T-helper 17 cell (primary cell): ENCODE measurements at places on chromosomes 3 and 15. TPM values are rescaled to one million over a fixed set of nuclear protein-coding genes. Genes with fewer than 3 reads are reported as not detected.

RNF7 gene
- total RNA-seq, result 68.2 TPM

CMTM8 gene
- 6.3 TPM for total RNA-seq

- DNase-seq, result no peak
These were observed 28.7 kb upstream of the ALPK3 start for GRCh38 chr15:84788500-84788899.

- DNase-seq, result no peak
These were observed 47.8 kb upstream of the ADGRG7 start for GRCh38 chr3:100561459-100562158.

- no peak for DNase-seq
These were observed 42.8 kb upstream of the IGF2BP2 start for GRCh38 chr3:185867650-185868049.

GRCh38 chr3:61429106-61429505 is 132.3 kb upstream of the PTPRG start:
- DNase-seq, result no peak

GRCh38 chr15:81807186-81807585 is 238.6 kb downstream of the MEX3B start:
- DNase-seq, result no peak

DNA sequence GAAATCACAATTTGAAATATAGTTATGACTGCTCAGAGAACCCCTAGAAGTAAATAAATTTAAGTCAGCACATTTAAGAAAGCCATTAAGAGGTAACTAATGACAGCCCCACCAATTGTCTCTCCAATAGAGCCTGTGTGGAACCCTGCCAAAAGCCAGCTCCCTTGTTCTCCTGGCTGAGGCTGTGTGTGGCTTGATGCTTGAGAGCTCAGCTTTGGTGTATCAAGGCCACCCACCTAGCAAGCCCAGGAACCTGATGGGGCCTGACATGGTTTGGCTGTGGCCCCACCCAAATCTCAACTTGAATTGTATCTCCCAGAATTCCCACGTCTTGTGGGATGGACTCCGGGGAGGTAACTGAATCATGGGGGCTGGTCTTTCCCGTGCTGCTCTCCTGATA is 106.9 kb downstream of the LRRN1 start:
- no peak for DNase-seq

DNA sequence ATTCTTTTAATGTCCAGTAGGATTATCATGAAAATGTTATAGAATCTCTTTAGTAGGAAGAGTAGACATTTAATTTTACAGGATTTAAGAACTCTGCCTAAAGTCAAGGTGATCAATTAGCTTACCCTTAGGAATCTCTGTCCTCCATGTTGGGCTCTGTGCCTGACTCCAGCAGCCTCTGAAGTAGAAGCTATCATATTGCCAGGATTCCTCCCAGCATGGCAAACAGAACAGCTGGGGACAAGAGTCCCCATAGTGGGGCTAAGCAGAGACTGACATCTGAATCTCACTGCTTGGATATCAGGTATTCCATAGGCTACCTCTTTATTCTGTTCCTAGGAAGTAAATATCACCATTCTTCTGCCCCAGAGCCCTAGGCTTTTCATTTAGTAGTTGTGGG is 1.5 kb downstream of the SLC15A2 start:
- no peak for DNase-seq

GRCh38 chr3:28972921-28973320 is 307.9 kb upstream of the RBMS3 start:
- no peak for DNase-seq

DNA sequence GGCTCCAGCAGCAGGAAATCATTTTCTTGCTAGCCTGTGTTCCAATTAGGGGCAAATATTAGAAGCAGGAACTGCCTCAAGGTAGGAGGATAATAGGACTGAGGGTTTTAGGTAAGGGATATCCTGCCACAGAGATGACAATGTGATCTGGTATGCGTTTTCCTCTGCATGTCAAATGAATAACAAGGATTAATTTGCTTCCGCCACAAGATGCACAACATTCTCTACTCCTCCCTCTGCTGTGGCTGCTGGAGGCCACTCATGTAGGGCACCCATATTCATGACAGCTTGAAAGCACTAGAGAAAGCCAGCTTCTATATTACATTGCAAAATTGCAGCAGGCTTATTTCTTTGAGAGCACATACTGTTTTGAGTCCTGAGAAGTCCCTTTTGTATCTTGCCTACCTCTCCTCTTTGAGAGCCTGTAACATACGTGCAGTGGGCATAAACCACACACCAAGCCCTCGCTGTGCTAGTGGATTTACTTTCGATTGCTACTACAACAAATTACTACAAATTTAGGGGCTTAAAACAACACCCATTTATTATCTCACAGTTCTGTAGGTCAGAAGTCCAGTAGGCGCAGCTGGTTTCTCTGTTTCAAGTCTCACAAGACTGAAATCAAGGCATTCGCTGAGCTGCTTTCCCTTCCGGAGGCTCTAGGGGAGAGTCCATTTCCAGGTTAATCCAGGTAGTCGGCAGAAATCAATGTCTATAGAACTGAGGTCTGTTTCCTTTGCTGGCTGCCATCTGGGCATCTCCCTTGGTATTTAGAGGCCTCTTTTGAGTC is 5.9 kb upstream of the CD47 start:
- no peak for DNase-seq

DNA sequence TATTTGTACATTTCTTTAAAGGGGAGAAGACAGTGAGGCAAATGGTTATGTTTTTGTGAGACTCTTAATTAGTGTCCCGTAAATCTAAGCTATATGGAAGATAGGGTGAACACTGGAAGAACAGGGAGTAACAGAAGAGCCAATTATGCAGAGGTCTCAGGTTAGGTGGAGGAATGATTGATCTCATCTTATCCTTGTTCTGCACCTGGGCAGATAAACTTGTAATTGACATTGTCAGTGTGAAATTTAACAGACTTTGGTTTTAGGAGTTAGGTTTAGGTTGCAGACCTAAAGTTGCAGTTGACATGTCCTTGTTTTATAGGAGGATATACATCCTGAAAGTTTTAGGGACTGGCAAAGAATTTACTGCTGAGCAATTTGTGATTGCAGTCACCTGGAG is 3.1 kb upstream of the TWF2 start:
- no peak for DNase-seq
